Upper lobe of left lung (tissue), 6 donors: ENCODE measurements at places on chromosomes 1 and 21. TPM values are rescaled to one million over a fixed set of nuclear protein-coding genes. Genes with fewer than 3 reads are reported as not detected.

DNA sequence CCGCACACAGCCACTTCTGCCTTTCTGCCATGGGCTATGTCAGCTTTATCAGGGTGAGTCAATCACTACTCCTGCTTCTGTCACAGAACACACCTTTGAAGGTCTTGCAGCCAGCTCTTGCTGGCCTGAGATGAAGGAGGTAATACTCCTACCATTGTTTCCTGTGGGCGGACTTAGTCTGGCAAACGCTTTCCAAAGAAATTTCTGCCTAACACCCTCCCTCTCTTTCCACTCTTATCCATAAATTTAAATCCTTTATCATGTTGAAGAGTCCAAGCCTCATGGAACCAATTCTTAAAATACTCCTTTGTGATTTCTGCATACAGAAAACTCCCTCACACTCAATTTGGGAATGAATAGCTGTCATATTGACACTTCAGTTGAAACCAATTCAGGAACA is 633.1 kb upstream of the CHRM3 start:
- no peak for DNase-seq

DNA sequence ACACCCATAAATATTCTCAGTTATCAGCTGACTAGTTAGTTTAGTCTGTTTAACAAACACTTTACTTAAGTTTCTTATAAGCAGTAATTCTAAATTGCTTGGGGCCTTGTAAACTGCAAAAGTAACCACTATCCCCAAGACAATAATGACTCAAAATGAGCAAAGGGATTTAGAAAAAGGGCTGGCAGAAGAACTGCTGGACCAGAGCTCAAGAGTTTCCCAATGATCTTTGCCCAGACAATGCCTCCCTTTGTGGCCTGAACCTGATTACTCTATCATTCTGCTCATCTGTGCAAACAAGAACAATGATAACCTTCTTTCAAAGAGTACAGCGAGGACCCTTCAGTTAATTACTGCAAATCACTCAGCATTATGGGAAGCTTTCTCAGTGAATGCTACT is 123.5 kb downstream of the TIAM1 start:
- no peak for DNase-seq

DNA sequence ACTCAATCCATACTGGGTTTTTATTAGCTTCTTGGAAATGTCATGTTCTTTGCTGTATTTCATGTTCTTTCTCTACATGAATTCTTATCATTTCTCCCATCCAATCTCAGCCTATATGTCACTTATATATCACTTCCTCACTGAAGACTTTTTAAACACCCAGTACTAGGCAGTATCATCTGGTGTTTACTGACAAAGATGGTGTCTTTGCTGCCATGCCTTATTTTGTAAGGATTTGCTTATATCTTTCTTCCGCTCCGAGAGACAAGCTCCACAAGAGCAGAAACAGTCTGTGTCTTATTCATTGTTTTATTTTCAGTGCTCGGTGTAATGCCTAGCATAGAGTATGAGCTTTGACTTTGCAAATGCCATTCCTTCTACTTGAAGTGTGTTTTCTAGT is 30.2 kb downstream of the F13B start:
- DNase-seq, result no peak

GRCh38 chr1:156006666-156007376 is 13.9 kb downstream of the SSR2 start:
- DNase-seq, result no peak

- DNase-seq, result no peak
These were observed 867.4 kb downstream of the KCNT2 start for GRCh38 chr1:195740862-195741261.

GRCh38 chr1:243378669-243379068 is 122.8 kb downstream of the SDCCAG8 start:
- DNase-seq, result no peak

DNA sequence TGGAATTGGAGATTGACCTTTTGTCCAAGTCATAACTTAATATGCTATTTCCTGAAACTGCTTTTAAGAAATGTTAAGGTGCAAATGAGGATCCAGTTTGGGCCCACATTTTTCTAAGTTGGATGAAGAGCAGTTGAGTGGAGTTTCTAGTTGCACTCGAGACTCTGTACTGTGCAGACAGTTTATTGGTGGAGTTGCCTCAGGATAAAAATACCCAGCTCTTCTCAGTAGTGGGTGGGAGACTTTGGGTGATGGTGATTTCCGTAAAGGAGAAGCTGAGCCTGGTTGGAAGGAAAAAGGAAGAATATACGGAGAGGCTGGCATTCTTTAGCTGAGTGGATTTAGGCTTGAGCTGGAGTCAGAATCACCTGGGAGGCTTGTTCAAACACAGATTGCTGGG is 49.9 kb downstream of the CAMTA1 start:
- DNase-seq, result no peak

DNA sequence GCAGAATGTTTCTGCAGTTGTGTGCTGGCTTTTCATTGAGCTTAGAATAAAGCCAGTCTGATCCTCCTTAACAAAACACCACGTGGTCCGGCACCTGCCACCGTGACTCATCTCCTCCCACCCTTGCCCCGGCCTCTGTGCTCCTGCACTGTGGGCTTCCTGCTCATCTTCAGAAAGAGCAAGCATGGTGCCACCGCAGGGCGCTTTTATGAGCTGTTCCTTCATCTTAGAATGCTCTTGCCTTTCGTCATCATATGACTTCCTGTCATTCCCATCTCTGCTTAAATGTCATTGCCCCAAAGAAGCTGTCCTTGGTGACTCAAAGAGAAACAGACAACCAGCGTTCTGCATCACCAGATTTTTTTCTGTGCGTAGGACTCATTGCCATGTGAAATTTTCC is 117.8 kb downstream of the HHAT start:
- DNase-seq, result no peak

The VTCN1 gene
- total RNA-seq, result not detected

The APOBEC4 gene
- 0.94 TPM for total RNA-seq

The USF1 gene
- 84.6 TPM for total RNA-seq
